Posterior vena cava (tissue), 2 donors: ENCODE measurements at places on chromosomes 7 and 10. TPM values are rescaled to one million over a fixed set of nuclear protein-coding genes. Genes with fewer than 3 reads are reported as not detected.

Gene GOLGA7B
- 0.19 TPM for total RNA-seq

Gene CALML5
- total RNA-seq: not detected

Gene ITIH5
- total RNA-seq: 33.6 TPM

Gene PPP3CB
- total RNA-seq: 70.4 TPM

Gene DKK1
- 3.3 TPM for total RNA-seq

Gene FAM25C
- total RNA-seq: not detected

Gene METTL27
- 0.90 TPM for total RNA-seq

Gene FAM25A
- total RNA-seq: not detected

DNA sequence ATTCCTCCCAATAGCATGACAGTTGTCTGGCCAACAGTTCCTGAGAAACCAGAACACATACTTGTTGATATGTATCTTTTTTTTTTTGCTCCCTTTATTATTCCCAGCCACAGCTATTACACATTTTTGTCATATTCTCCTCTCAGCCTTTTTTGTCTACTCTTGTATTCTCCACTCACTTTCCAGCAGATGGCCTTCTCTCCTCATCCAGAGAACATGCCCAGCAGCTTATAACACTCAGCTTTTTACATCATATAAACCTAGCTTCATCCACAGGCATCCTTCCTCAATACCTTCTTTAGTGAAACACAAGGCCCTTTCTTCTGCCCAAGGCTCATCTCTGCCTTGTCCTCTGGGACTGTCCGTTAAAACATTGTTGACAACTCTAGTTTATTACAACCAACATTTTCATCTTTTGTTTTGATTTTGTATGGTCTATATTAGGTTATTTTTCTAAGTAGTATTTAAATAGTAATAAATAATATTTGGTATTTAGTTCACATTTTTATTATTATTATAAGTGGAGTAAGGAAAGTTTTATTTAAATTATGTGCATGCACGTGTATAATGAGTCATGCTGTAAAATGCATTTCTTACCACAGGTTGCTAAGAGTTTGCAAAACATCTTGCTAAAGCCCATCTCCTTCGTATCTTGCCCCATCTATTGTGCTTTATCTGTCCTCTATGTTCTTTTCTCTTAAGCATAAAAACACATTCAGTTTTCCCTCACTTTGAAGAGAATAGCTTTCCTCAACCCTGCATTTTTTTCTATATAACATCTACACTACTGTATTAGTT is 101.5 kb downstream of the ORC5 start:
- DNase-seq: no peak

DNA sequence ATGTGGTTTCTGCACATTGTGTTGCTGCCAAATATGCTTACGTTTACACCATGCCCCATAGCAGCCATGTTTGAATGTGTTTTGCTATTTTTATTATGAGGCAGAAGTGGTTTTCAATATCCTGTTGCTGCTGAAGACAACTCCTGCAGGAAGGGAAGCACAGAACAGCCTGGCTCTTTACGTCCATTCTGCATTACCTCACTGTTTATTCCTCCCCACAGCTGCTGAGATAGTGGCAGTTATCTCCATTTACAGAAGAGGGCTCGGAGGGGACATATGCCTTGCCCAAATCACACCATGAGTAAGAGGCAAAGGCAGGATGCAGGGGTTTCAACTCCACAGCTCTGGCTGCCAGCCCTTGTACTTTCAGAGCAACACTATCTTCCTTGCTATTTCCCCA is 35.3 kb downstream of the PLPP4 start:
- DNase-seq: no peak

DNA sequence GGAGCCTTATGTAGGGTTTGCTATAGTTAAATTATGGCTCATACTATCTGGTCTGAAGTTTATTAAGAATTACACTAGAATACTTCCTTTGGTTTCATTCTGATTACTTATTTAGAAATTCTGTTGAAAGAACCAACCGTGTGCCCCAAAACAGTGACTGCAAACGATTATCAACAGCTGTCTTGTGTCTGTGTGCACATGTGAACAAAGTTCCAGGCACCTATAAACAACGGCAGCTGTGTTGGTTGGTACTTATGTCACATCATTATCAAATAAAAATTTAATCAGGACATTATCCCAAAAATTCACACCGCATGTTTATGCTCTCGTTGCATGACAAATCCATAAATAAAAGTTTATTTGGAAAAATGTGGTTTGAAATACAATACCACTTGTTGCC is 80.6 kb downstream of the USP6NL start:
- DNase-seq: no peak

DNA sequence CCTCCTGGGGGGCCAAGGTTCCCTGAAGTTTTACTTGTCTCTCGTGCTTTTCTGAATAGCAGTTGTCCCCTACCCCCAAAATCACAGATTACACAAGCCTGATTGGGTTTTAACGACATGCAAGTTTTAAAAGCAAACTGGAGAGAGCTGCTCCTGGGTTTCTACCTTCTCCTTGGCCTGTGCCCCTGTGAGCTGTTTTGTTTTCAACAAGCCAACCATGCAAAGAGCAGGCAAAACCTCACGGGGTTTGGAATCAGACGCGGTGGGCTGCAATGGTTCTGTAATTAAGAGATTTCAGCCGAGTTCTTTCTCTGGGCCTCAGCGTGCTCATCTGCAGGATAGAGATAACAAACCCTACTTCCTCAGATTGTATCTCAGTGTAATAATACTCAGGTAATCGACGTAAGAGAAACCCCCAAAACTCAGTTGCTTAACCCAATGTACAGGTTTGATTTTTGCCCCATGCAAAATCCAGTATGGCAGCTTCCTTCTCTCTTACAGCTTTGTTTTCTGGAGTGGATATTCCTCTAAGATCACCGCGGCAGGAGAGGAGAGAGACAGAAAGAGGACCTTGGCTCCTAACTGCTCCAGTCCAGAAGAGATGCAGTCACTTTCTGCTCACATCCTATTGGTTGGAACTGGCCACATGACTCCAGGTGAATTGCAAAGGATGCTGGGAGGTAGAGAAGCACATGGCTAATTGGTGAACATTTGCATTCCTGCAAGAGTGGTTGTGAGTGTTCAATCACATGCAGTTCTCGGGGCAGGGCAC is 42.0 kb downstream of the MYL10 start:
- peak; percentile 18 for DNase-seq

GRCh38 chr7:3791327-3791726 is 490.3 kb downstream of the SDK1 start:
- no peak for DNase-seq

DNA sequence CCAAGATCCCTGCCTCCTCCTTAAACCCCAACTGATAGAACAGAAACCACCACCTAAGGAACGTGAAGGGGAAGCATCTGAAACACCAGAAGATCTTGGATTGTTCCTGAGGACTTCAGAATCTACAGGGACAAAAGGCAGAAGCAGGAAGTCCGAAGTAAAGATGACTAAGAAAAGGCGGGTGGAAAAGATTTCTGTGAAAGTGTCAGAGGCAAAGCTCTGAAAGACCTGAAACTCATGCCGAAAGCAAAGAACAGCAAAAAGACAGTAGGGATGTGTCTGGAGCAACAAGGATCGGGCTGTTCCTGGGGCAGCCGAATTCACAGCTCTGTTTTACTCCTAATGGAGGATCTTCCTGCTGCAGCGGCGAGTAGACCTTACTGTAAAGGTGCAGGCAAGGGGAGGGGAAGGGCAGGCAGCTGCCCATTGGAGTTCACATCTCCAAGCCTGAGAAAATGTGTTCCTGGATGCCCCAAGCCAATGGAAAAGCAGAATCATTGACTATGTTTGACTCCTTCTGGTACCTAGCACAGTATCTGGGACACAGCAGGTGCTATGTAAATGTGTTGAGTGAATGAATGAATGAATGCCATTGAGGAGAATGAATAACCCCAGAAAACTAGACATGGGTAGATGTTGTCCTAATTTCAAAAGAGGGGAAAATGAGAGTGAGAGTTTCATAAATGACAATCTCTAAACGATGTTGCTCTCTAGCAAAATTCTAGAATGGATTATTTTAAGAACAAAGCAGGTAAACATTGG is 40.4 kb downstream of the PDIA4 start:
- peak; percentile 51 for DNase-seq

GRCh38 chr7:150876817-150877526 is 24.7 kb downstream of the AOC1 start:
- no peak for DNase-seq

DNA sequence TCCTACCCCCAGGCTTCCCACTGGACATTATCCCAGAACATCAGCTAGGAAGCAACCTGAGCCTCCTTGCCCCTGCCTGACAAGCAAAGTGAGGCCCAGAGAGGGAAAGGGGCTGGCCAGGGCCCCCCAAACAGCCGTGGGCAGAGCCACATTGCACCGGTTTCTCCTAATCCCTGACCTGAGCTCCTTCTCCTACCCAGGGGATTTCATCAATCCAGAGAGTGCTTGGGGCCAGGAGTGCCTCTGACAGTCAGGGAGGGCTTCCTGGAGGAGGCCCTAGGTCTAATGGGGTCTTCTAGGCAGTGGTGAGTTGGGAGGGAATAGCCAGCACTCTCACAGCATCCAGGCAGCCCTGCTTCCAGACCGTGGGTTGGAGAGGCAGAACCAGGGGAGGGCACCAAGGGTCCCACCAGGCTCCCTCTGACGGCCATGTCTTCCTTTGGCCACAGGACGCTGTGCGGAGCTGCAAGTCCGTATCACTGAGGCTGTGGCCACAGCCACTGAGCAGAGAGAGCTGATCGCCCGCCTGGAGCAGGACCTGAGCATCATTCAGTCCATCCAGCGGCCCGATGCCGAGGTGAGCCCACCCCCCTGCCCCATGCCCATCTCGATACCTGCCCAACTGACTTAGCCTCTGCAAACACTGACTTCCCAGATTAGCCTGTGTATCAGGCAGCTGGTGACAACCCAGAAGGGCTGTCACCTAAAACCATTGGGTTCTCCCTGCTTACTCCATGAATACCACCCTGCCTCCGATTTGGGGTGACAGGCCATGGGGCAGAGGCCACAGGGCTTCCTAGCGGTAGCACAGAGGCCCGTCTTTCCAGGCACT is 13.5 kb upstream of the SH2B2 start:
- DNase-seq: no peak

GRCh38 chr7:85030893-85031292 is 156.0 kb downstream of the SEMA3D start:
- DNase-seq: no peak

DNA sequence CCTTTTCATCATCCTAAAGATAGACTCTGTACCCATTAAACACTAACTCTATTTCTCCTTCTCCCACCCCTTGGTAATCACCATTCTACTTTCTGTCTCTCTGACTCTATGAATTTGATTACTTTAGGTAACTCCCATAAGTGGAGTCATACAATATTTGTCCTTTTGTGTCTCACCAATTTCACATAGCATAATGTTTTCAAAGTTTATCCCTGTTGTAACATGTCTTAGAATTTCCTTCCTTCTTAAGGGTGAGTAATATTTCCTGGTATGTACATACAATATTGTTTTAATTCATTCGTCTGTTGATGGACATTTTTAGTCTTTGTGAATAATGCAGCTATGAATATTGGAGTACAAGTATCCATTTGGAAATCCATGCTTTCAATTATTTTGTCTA is 50.9 kb upstream of the CDCA7L start:
- no peak for DNase-seq

GRCh38 chr7:99789441-99790070 is 5.6 kb upstream of the CYP3A4 start:
- no peak for DNase-seq

DNA sequence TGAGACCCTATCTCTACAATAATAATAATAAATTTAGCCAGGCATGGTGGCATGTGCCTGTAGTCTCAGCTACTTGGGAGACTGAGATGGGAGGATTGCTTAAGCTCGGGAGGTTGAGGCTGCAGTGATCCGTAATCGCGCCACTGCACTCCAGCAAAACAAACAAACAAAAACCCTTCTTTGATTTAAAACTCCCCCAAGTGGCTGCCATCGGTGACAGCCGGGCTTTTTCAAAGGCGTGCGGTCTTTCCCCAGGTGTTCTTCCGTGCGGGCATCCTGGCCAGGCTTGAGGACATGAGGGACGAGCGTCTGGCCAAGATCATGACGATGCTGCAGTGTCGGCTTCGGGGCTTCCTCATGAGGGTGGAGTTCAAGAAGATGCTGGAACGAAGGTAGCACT is 1.9 kb upstream of the MYH16 start:
- DNase-seq: no peak

- no peak for DNase-seq
Observed at GRCh38 chr7:26898891-26899290, 34.5 kb upstream of the SKAP2 start.

GRCh38 chr7:43906331-43907010 is at the start of gene URGCP:
URGCP (minus strand) TSS chr7:43906596; CDS start chr7:43906575, 21 bp downstream.
- peak; percentile 85 for DNase-seq

DNA sequence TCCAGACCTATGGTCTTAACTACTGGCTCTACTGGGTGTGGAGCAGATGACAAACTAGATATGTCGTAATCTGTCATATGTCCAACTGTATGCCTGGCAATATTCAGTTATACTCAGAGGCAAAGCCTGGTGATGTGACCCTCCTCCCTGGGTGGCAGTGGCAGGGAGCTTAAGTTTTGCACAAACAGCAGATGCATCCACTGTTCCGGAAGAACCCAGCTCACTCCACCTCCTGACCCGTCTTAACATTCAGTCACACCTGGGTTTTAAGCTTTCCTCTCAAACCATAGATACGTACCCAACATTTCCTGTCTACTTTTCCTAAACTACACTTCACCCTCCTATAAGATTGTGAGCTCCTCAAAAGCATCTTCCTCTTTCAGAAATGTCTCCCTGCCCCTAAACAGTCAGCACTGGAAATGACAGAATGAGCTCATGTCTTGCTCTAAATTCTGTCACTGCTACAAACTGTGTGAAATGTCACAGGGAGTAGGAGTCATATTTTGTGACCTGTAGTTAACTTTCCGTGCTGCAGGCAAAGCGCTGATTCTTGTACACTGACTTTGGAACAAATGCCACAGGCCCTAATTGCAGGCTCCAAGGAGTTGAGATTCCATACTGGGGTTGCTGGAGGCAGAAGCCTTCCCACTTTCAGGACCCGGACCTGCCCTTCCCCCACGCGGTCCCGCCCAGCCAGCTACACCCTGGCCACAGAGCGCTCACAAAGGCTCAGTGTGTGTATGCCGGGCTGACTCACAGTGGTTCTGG is 23.9 kb downstream of the SCD start:
- peak; percentile 93 for DNase-seq

DNA sequence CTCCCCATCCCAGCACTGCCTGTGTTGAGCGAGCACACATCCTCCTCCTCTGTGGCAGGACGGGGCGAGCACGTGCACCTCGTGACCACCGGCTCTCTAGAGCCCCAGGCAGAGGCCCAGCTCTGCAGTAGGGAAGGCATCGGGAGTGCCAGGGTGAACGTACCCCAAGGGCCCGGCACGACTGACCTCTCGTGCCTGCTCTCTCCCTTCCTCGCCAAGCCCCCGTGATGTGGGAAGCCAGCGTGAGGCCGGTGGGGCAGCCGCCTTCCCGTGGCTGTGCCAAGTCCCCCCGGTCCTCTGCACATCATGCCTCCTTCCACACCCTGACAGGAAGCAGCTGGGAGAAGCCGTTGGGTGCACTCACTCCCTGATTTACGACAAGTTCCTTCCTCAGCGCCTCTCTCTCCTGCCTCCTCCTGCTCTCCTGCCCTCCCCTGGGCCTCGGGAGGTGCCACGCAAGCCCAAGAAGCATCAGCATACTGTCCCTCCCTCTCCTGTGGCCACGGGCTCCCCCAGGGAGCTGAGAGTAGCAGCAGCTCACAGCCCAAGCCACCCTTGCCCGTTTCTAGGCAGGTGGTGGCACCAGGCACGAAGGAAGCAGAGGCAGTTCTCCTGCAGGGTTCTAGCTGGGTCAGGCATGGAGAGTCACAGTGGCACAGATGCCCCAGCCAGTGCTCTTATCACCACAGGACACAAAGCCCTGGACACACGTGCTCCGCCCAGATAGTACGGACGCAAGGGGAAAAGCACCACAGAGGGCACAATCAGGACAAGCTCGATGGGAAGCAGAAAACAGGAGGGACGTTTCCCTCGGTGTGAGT is 47.0 kb downstream of the AMZ1 start:
- peak; percentile 84 for DNase-seq
